Activated T-cell treated with anti-CD3 and anti-CD28 coated beads for 48 hours (primary cell): ENCODE measurements at places on chromosomes 1 and 21.

GRCh38 chr1:7702365-7702764 lies 68.7 kb upstream of the VAMP3 start:
- DNase-seq, result no peak

DNA sequence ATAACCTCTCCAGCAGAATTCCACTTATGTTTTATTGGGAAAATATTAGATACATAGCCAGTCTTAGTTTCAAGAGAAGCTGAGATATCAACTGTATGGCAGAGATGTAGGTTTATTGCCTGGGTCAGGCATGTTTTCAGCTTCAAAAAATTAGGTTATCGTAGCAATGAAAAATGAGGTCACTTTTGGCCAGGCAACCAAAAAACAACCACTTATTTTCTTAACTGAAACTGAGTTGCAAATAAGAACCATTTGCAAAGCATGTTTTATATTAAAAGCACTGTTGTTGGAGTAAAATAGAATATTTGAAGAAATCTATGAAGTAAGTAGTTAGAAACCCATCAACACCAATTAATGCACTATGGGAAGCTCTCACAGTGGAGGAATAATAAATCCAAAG lies 5.5 kb upstream of the OR6Y1 start:
- no peak for DNase-seq

DNA sequence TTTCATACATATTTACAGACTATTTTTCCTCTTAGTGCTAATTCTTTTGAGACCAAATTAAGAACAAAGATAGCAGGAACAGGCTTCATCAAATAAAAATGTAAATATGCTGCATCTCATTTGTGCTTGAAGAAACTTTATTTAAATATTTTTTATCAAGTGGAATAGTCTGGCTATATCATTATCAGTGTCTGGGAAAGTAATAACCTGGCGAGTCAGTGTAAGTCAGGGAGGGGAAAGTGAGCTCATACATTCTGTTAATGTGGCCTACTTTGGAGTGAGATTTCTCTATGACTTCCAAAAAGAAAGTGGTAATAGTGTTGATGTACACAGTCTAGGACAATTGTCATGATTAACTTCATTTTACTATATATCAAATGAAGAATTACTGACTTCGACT lies 1045.1 kb downstream of the ADGRL2 start:
- no peak for DNase-seq

DNA sequence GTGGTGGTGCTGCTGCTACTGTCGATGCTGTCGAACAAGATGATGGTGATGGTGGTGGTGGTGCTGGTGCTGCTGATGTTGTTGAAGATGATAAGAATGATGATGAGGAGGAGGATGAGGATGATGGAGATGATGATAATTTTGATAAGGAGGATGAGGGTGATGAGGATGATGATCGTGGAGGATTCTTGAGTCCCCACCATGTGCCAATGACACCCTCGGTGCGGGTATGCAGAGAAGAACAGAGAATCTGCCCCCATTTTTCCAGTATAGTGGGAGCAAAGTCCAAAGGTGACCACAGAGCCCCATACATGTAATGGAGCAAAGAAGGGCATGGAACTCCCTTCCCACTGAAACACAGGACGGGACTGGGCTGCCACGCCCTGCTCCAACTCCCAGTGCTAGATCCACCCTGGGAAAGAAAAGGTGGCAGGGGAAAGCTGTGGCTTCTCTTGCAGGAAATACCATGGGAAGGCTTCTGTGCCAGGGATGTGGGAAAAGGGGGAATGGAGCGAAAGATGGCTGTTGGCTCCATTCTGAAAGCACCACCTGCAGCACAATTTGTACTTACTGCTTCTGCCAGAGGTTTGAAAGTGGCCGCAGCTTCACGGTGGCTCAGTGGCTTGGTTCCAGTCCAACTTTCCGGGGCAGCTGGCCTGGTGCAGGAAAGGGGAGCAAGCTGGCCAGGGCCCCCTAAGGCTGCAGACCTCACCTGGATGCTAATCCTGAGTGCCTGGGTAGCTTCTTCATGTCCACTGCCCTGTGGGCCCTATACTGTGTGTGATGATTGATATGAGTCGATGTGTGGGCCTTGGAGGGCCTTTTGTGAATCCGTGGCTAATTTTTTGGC lies 387.2 kb upstream of the VAMP3 start:
- DNase-seq, result no peak

- DNase-seq, result no peak
Observed at GRCh38 chr1:93804412-93804811, 74.6 kb downstream of the DNTTIP2 start.

DNA sequence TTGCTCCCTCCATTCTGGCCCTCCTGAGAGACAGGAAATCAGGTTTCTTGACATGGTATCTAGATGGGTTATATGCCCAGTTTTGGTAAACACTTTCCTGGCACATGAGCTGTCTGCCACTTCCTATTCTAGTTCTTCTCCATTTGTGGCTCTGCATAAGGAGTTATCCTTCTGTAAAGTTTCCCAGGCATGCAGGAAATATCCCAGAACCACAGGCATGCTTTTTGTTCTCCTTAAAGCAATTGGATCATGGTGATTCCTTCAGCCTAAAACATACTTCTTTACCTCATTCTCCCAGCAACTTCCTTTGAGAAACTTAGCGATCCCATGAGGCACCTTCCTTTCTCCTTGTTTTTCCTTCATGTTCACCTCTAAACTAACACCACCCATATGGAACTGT lies 199.8 kb downstream of the CRB1 start:
- no peak for DNase-seq

GRCh38 chr1:234969011-234969441 lies 159.6 kb downstream of the TOMM20 start:
- DNase-seq, result no peak

- no peak for DNase-seq
Observed at GRCh38 chr1:246838118-246838456, 93.7 kb downstream of the AHCTF1 start.

GRCh38 chr1:151935154-151935553 lies 25.8 kb upstream of the THEM4 start:
- DNase-seq, result no peak

- no peak for DNase-seq
Observed at GRCh38 chr1:11413986-11414391, 65.0 kb upstream of the DISP3 start.

- DNase-seq, result no peak
Observed at GRCh38 chr1:201375169-201375568, 2.3 kb downstream of the TNNT2 start.

DNA sequence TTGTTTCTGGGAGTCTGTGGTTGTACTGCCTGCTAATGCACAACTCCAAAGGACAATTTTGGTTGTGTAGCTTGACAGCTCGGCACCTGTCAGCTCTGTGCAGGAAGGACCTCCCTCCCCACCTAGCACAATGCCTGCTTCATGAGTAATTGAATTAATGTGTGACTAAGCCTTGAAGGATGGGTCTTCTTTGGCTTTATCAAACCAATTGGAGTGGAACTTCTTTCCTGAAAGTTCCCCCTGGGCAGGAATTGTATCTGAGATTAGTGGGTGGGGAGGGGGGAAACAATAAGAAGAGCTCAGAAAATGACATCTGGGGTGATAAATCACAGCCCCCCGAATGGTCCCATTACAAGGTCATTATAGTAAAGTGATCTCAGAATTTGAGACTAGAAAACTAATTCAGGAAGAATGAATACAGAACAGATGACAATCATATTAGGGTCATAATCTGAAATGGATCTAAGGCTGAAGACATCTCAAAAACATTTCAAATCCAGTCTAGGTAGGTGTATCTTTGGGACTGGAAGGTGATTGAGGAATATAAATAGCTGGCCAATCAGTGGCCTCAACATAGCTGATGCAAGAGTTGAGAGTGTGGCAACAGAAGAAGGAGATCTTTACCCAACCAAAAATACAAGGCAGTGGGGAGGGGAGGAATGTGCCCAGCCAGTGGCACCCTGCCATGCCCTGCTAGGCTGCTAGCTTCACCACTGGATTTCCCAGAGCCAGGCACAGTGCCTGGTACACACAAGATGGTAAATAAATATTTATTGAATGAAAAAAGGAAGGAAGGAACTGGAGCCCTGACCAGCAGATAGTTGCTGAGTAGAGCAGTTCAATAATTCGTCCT lies 10.1 kb upstream of the SESN2 start:
- no peak for DNase-seq

- no peak for DNase-seq
Observed at GRCh38 chr1:48848035-48848434, 71.3 kb upstream of the BEND5 start.

DNA sequence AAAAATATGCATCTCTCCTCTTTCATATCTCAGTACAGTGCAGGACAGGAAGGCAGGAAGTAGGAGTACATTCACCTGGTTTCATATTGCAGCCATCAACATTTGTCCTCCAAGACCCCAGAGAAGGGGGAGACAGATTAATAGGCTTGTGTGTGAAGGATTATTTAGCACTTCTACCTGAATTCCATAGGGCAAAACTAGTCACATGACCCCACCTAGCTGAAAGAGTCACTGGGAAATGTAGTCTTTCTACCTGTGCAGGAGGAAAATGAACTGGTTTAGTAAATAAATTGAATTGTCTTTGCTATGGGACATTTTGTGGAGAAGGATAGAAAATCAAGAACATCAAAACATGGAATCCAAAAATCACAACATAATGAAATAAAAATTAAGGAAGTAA lies 13.9 kb upstream of the TRIM33 start:
- DNase-seq, result no peak

DNA sequence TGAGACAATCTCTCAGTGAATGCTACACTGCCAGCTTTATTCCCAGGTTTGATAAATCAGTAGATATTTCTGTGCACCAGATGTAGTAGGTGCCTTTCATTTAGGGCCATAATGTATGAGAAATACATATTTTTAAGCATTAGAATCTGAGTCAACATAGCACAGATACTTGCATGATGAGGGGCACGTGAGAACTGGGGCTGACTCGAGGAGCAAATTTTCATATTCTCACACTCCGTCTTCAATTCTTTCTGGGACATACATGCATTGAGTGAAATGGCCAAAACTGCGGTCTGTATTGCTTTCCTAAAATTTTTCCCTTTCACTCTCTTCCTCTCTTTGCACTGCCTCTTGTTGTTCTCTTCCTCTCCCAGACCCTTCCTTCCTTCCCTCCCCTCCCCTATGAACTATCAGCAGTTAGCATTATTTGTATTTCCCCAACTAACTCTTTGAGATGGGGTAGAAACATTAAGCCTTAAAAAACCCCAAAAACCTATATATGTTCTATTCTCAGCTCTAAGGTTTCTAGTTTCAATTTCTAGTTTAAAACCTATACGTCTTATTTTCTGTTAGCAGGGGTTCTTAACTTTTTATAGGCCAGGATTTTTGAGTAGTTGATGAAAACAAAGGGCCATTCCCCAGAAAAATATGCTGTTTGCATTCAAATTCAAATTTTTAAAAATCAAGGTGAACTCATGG lies 289.1 kb downstream of the PTBP2 start:
- DNase-seq, result no peak

DNA sequence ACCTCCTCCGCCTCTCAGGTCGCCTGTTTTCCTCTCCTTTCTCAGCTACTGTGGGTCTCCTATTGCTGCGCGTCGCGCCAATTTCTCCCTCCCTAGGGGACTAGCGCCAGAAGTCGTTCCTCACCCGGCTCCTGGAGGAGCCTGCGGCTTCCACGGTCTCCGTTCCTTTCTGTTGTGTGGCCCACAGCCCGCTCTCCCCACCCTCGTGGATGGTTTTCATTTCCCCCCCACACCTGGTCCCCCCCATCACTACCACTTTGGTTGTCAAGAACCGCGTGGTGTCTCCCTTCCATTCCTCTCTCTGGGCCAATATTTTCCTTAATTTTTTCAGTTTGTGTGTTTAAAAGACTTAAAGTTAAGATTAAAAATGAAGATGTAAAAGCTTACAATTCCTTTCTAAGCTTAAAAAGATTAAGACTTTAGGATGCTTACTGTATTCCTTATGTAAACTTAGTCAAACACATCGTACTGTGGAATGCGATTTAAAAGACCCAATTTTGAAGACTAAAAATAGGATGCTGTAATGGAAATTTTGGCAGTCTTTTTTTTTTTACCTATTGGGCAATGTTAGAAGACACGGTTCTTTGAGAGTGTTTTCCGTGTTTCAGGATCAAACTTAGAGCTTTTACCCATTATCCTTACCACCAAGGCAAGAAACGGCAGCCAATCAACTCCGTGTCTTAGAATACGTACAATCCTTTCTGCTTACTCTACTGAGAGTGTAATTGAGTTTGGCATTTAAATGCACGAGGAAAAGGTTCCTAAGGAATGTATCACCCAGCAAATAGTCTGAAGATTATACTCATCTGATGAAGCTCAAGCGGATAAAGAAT lies 773 bp downstream of the CNST start:
- no peak for DNase-seq

DNA sequence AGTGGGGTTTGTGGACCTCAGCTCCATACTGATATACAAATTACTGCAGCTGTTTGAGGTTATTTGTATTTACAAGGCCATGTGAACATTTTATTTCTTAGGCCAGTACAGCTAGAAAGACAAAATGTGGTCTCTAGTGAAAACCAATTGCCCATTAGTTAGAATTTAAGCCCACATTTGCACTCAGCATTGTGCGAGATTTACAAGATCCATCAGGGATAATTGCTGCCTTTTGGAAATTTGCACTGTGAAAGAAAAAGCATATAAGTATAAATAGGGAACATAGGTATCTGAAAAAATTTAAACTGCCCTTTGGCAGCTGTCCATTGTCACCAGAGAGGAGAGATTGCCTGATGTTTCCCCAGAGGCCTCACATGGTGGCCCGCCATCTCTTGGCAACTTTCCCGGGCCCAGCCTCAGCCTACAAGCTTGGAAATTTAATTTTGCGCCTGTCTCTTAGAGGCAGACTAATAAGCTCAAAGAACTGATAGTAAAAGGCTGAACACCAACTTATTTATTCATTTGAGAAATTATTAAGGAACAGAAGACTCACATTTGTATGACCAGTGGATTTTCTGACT lies 120.7 kb downstream of the MAP3K21 start:
- no peak for DNase-seq

GRCh38 chr1:77484926-77485325 lies 197.5 kb downstream of the ZZZ3 start:
- DNase-seq, result no peak

DNA sequence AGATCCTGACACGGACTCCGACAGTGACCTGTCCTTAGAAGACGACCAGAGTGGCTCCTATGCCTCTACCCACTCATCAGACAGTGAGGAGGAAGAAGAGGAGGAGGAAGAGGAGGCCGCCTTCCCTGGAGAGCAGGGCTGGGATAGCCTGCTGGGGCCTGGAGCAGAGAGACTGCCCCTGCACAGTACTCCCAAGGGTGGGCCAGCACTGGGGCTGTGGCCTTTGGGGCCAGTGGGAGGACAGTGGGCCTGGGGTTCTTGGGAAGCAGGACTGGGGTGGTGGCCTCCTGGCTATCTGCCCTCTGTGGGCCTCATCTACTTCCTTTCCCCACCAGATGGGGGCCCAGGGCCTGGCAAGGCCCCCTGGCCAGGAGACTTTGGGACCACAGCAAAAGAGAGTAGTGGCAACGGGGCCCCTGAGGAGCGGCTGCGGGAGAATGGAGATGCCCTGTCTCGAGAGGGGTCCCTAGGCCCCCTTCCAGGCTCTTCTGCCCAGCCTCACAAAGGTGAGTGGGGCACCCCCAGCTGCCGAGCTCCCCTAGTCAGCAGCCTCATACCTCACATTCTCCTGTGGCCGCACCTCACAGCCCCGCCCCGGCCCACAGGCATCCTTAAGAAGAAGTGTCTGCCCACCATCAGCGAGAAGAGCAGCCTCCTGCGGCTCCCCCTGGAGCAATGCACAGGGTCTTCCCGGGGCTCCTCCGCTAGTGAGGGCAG lies 10.0 kb downstream of the PSRC1 start:
- no peak for DNase-seq
